Activated CD4-positive, CD25-positive, alpha-beta regulatory T cell treated with anti-CD3 and anti-CD28 coated beads, Interleukin-2, amount 50 U/mL, for 24 hours (primary cell): ENCODE measurements at places on chromosomes 3 and 15.
A peak's percentile ranks its signal among the peaks of the same experiment; 100 is the strongest.

DNA sequence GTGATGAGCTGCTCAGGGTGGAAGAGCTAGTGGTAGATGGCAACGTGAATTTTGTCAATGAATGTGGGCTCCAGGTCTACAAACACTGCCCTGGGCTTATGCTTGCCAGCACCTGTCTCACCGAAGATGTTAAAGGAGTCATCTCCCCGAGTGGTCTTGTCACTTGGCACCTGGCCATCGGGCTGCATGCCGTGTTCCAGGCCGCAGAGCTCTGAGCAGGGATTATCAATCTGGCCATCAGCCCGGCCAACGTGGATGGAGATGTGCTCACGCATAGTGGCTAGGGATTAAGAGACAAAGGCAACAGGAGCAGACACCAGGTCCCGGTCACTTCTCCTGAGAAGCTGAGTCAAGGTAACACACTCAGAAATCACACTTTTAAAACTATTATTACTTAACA lies 54.8 kb upstream of the ACTC1 start:
- ATAC-seq = no peak

- ATAC-seq = peak; percentile 85
These were observed 37.3 kb downstream of the STARD5 start for GRCh38 chr15:81286621-81287121.

GRCh38 chr15:73335471-73335870 lies 33.3 kb downstream of the HCN4 start:
- no peak for ATAC-seq

DNA sequence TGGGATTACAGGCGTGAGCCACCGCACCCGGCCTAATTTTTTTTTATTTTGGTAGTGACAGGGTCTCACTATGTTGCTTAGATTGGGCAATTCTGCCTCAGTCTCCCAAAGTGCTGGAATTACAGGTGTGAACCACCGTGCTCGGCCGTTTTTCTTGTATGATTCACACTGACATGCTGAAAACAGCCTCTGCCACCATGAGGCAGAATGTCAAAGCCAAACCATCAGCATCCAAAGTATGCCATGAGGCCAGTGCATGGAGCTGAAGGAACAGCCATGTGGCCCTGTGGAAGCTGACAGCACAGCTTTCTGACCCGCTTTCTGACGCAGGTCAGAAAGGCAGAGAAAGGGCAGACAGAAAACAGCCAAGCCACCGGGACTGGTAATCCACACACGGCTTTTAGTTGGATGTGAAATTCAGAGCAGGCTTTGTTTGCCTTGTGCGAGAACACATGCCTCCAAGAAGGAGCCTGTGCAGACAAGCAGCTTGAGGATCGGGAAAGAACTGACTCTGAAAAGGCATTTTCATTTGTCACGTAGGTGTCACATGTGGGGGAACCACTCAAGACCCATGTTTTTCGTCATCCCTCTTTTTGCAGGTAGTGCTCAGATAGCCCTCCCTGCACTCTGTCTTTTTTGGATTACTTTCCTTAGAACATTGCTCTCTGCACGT lies 25.1 kb downstream of the XYLB start:
- no peak for ATAC-seq

DNA sequence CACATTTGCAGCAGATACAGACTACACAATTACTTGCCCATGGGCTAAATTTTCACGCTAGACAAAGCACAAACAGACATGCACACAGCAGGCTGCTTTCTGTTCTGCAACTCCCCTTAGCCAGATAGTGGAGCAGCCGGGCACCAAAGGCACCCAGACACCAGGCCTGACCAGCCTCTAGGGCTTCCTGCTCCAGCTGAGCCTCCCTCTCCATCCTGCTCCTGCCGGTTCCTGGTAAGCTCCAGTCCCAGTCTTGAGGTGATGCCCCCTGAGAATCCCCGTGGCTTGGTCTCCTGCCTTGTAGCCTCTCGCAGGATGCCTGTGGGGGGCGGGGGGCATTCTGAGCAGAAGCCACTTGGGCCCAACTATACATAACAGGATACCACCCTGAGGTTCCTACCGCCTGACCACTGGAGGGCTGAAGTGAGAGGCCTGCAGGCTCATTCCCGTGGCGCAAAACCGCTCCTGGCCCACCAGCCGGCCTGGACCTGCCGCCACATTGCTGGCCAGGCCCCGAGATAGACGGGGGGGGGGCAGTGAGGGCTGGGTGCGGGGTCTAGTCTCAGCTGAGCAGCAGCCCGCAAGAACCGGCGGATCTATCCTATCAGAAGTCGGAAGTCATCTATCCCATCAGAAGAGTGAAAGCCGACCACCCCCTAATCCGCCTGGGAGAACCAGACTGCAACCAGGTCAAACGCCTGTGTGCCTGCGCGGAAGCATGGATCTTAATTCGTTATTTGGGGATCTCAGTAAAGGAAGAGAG lies 3.9 kb downstream of the FOXL2 start:
- no peak for ATAC-seq

DNA sequence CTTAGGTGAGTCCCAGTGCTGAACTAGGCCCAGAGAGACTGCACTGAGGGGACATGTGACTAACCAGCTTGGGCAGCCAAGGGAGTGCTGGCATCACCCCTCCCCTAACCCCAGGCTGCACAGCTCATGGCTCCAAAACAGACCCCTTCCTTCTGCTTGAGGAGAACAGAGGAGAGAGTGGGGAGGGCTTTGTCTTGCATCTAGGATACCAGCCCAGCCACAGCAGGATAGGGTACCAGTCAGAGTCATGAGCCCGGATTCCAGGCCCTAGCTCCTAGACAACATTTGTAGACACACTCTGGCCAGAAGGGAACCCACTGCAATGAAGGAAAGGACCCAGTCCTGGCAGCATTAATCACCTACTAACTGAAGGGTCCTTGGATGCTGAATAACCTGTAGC lies 49.9 kb upstream of the PLSCR4 start:
- ATAC-seq = no peak
